ENCODE measurements at places on chromosomes 7 and 10.

DNA sequence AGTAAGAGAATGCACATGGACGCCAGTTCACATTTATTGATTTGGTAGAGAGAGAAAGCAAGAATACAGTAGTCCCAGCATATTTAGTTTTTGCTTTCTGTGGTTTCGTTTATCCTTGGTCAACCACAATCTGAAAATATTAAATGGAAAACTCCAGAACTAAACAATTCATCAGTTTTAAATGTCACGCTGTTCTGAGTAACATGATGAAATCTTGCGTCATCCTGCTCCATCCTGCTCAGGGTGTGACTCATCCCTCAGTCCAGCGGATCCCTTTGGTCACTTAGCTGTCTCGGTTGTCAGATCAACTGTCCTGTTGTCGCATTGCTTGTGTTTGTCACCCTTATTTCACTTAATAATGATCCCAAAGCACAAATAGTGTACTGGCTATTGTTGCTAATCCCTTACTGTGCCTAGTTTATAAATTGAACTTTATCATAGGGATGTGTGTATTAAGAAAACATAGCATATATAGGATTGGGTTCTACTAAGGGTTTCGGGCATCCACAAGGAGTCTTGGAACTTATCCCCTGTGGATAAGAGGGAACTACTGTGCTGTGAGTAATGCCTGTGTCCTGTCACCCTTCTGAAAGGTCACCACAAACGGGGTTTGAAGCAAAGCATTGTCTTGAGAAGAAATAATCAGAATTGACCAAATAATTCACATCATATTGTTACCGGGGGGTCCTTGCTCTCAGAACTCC is 73.6 kb downstream of the OTUD1 start:
- DNase-seq: no peak

GRCh38 chr10:11851910-11852309 is 28.8 kb downstream of the PROSER2 start:
- DNase-seq: no peak

GRCh38 chr10:32893434-32893833 is 64.6 kb downstream of the ITGB1 start:
- no peak for DNase-seq

GRCh38 chr7:87517136-87517815 is 41.8 kb upstream of the ABCB4 start:
- DNase-seq: no peak

DNA sequence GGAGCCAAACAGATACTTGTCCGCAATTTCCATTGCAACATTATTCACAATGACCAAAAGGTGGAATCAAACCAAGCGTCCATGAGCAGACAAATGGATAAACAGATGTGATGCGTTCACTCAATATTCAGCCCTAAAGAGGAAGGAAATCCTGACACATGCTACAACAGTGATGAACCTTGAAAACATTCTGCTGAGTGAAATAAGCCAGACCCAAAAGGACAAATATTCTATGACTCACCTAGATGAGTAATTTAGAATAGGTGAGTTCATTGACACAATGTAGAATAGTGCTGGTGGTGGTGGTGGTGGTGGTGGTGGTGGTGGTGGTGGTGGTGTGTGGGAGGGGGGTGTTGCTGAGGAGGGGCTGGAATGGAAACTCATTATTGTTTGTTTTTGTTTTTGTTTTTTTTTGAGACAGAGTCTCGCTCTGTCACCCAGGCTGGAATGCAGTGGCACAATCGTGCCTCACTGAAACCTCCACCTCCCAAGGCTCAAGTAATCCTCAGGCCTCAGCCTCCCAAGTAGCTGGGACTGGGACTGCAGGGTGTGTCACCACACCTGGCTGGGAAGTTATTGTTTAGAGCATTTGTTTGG is 28.6 kb downstream of the SMKR1 start:
- DNase-seq: no peak

DNA sequence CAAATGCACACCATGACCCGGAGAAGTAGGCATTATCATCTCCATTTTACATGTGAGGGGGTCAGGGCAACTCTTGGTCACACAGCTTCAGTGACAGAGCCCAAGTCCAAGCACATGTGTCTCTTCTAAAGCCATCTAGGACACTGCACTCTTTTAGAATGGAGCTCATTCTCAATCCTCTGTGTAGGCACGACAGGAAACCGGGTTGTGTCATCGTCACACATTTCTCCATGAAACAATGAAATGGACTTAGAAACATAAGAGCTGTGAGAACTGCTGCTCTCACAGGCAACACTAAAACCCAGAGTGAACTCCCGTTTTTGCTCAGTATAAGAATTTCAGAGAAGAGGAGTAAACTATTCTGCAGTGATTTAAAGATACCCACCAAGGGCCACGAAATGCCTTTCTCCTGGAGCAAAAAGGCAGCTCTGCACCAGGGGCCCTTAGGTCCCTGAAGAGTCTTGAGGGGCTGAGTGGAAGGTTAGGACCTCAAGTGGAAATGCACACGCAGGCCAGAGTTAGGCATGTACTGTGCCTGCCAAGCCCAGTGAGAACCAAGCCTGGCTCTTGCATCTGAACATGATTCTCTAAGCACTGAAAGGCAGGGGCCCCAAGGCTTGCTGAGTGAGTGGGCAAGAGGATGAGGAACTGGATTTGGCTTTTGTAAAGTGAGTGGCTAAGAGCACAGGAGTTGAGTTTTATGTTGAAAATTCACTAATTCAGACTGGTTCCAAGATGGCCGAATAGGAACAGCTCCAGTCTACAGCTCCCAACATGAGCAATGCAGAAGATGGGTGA is 13.3 kb downstream of the ALOX5 start:
- no peak for DNase-seq

GRCh38 chr10:24723788-24724380 is at the start of gene ARHGAP21:
Gene ARHGAP21 (minus strand): TSS chr10:24723887. CDS start chr10:24721899, 1,988 bp downstream.
- DNase-seq: peak; percentile 79

DNA sequence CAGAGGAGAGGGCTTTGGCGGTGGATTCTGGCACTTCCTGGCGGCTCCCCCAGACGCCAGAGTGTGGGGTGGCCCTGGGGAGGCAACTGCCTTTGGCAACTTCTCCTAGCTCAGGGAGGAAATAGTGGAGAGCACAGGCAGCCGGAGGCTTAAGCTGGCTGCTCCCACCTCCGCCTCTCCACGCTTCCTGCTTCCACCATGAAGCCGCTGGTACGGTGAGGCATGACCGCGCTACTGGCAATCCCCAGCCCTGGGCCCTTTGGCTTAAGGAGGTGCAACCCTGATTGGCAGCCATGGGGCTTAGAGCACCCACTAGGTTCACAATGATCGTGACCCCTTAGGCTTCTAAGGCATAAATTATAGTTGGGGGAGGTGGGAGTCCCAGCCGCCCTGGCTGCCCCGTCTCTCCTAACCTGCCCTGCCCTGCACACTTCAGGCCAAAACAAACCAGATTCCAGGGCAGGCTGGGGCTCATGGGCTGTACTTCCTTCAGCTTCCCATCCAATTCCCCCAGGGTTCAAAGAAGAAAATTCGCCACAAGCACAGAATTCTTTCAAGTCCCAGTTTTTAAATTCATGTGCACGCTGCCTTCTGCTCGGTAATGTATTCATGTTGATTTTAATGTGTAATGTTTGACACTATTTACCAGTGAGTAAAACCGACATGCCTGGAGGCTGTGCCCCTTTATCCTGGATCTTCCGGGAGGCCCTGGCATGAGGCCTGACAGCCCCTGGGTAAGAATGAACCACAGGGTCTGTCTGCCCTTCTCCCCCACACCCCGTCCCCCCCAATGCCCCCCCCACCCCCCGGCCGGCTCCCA is 90.7 kb upstream of the LRRC4 start:
- no peak for DNase-seq

DNA sequence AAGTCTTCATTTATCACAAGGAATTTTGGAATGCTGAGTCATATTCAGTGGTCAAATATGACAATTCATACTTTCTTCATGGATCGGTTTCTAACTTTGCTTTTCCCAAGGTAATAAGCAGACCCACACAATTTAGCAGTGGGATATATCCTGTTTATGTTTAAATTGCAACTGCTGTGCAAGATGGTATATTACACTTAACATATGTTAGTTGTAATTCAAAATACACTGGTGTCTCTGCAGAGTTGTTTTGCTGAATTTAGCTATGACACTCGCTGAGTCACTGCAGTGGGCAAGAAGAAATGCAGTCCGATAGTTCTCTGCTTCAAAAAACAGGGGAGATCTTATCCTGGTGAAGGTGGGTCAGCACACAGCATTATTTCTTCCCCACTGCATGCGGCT is 194.8 kb upstream of the PTN start:
- DNase-seq: no peak

GRCh38 chr10:110115784-110116520 is 91.5 kb upstream of the MXI1 start:
- DNase-seq: no peak

DNA sequence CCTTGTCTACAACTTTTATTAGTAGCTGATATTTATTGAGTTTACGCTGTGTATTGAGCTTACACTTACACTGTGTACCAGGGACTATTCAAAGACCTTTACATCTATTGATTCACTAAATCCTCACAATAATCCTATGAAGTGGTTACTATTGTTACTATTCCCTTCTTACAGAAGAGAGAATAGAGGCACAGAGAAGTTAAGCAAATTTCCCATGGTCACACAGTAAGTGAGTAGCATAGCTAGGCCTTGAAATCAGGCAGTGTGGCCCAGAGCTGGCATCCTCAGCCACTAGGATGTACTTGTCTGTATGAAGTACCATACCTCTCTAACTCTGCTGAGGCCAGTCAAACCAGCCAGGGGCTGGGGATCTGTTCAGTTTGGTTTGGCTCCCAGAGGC is 7.6 kb downstream of the COL13A1 start:
- DNase-seq: no peak

DNA sequence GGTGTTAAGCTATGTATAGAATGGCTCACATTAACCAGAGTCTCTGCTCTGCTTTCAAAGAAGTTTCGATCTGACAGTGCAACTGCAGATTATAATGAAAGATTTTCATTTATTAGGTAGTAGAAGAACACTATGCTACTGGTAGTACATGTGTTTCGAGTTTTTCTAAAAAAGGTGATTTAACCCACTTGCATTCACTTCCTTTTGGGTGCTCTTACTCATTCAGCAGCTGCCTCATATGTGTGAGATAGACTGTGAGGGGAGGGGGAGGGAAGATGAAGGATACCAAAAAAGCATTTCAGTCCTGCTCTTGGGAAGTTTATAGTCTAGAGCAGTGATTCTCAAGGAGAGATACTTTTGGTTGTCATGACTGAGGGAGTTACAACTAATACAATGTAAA is 20.4 kb downstream of the PLEKHA8 start:
- no peak for DNase-seq

DNA sequence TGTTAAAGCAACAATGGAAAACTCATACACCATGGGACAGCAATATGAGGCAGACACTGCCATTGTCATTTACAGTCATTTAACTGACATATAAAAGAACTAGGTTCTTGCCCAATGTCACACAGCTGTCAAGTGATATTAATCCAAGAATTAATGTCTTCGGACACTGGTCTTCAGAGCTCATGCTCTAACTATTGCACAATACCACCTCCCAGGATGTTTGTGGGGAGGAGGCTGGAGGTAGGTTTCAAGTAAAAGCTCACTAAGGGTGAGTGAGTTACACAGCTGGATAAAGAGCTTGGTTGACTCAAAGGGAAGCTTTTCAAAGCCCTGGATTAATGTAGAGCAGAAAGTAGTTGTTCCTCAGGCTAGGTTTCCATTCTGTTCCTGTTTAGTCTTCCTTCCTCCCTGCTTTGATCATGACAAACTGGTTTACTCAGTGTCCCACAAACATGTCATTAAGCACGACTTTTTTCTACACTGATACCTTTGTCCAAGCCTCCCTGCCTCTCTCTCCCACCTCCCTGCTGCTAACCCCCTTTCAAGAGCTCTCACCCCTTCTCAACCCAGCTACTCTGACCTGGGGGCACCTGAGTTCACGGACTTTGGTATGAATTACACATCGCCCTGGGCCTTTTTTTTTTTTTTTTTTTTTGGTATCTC is 987 bp upstream of the EXOC6 start:
- DNase-seq: no peak

- DNase-seq: no peak
Observed at GRCh38 chr10:114034923-114035645, 8.6 kb upstream of the ADRB1 start.

DNA sequence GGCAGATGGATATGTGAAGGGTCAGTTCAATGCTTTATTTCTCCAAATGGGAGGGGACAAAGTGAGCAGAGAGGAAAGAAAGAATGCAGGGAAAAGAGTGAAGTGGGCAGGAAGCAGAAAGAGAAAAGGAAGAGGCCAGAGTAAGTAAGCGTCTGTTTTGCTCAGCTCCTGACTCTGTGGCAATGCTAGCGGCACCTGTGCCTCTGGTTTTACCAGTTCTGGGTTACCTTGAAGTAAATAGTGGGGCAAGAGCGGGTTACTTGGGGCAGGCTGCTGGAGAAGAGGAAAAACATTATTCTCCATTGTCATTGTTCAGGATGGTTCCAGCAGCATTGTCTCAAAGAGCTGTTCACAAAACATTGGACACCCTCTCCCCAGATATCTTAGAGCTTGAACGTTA is 1.9 kb downstream of the TAS2R40 start:
- no peak for DNase-seq

GRCh38 chr7:145009876-145010275 is 174.0 kb upstream of the TPK1 start:
- no peak for DNase-seq

DNA sequence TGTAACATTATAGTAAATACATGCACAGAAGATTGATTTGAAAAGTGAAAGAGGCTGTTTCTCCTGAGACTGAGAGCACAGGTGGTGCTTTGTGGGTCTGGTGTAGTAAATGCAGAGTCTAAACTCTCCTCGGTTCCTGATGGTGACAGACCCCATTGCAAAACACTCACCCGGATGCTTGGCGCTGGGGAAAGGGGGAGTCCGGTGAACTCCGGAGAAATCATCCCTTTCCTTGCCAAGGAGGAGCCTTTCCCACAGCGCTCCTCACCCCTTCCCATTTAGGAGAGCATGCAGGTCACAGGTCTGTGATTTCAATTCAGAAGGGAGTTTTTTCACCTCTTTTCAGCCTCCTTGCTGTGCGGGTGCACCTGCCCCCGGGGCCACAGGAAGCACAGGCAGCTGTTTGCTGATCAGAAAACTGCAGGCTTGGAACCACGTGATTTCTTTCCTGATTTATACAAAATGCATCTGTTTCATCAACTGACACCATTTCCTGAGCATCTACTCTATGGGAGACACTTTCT is 75.6 kb upstream of the LYZL2 start:
- no peak for DNase-seq

DNA sequence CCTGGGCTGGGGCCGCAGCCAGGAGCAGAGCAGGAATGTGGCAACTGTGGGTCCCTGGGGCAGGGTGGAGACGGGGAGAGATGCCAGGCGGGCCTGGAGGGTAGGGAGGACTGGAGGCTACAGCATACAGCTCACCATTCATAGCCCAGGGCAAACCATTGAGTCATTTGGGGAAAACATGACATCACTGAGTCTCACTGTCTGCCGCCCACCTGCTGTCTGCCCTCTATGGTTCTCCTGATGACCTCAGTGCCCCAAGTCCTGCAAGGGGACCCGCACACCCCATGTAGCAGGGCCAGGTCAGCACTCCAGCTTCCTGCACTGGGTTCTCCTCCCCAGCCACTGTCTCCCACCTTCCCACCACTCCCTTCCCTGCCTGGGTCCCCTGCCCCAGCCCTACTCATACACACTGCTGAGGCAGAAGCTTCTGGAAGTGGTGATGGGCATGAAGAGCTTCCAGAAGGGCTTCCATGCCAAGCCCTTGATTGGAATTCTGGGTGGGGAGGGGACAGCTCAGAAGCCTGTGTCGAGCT is 10.4 kb downstream of the CHST3 start:
- DNase-seq: peak; percentile 84

Data from GM13976 (cell line).